ENCODE measurements at places on chromosomes 7 and 10. TPM values are rescaled to one million over a fixed set of nuclear protein-coding genes. Genes with fewer than 3 reads are reported as not detected.

PFKP gene
- 14.1 TPM for total RNA-seq

GRCh38 chr7:156684661-156685060, 44.1 kb downstream of the RNF32 start:
- no peak for DNase-seq

DNA sequence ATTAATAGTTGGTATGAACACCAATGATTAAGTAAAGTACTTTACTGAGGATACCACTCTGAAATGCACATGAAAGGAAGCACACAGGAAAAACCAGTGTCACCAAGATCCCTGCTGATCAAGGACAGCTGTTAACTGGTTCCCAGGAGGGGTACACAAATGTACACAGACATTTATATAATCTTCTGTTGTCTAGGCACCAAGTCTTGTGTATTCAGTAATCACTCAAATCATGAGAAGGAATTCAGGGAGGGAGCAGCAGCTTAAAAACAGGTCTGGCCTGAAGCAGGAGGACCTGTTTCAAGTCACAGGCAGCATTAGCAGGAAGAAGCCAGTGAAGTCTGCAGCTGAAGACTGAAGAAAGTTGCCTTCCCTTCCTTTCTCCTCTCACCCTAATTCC, 18.7 kb downstream of the MPP7 start:
- no peak for DNase-seq

GRCh38 chr7:71286336-71286735, 154.4 kb downstream of the GALNT17 start:
- no peak for DNase-seq

Measured in skin of body (tissue), 3 donors.